Lung (tissue), 17 donors: ENCODE measurements at places on chromosomes 1 and 21. TPM values are rescaled to one million over a fixed set of nuclear protein-coding genes. Genes with fewer than 3 reads are reported as not detected.

DNA sequence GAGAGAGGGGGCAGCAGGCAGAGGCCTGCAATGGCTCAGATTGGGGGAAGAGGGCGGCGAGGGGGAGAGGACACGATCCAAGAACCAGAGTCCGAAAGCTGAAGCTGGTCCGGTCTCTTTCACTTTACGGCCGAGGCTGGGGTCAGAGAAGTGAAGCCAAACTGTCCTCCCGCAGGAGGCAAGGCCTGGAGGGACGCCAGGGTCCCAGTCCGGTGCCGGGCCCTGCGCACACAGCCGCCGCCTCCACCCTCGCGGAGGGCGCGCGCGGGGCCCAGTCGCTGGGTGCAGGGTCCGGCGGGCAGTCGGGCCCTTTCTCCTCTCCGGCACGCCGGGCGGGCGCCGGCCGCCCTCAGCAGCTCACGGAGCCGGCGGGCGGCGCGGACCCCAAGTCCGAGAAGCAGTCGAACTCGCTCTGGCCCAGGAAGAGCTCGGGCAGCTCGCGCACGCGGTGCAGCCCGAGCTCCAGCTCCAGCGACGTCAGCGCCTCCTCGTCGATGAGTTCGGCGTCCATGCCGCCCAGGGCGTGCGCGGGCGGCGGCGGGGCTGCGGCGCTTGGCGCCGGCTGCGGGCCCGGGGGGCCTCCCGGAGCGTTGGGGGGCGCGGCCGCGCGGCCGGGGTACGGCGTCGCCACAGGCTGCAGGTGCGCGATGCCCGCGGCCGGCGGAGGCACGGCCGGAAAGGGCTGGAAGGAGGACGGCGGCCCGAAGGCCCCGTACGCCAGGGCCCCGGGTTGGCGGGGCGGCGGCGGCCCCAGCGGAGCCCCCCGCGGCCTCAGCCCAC, 749 bp downstream of the CITED4 start:
- peak; percentile 63 for DNase-seq

DNA sequence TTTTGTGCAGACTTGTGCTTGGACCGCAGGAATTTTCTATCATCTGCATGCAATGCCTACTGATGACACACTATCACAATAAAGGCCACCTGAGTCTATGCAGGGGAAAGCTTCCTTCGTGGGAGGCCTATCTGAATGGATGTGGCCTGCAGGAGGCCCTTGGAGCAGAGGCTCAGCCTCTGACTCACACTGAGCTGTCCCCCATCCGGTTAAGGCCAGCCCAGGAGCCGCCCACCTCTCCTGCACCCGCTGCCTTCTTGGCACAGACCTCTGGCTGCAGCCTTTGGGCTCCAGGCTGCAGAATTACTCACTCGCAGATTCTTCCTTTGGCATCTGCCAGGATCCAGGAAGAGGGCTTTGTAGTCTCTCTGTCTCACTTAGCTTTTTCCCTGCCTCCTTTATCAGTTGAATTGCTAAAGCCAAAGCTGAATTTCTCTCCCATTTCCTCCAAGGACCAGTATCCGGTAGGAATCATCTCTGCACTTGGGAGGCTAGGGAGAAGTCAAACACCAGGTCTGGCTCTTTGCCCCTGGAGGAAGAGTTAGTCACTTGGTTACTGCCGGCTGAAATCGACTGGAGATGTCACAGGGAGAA, 65.1 kb upstream of the JUN start:
- no peak for DNase-seq

DNA sequence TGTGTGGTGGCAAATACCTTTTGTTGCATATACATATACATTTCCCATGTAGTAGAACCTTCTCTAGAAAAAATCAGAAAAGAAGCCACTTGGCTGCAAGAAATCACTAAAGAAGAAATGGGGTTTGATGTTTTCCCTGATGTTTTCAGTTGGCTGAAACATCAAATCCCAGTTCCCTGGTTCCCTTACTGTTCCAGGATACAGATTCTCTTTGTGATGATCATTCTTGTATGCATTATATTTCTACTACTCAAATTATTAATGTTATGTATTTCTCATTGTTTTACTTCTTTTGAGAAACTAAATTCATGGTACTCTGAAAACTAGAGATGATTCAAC, 7.6 kb downstream of the RNU1-2 start:
- DNase-seq, result no peak

- no peak for DNase-seq
These were observed 7.2 kb downstream of the INKA2 start for GRCh38 chr1:111731956-111732355.

DNA sequence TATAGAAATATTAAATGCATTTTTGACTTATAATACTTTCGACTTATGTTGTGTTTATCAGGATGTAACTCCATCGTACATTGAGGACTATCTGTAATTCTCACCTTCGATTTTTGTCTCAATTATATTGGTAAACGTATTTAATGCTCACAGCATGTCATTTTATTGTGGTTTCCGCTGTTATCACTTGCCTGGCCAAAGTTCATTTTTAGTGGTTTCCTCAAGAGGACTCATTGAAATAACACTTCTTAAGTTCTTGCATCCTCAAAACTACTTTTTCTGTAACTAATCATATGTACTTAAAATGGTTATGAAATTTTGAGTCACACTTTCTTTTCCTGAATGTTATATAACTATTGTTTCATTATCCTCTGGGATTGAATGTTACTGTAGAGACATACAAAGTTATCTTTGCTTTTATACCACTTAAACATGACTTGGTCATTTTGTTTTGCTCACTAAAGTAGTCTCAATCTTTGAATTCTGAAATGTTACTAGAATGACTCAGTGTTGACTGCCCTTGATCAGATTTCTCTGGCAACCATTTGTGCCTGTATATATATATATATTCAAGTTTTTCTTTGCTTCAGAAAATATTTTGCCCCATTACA, 289.6 kb upstream of the PROX1 start:
- no peak for DNase-seq

DNA sequence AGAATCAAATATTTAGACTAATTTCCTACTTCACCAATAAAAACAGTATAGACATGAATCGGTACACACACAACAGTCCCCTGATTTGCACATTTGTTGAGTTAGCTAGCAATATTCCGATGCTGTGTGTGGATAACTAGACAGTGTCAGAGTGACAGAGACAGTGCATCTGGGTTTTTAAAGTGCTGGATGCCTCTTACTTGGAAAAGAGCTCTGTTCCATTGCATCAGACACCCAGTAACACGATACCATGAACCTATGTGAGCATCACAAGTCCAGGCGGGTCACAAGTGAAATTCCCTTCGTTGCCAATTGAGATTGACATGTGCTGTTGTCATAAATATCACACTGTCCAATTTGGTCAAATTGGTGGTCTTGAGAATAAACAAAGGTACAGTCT, 82.0 kb upstream of the ESRRG start:
- no peak for DNase-seq

- DNase-seq, result no peak
These were observed 312 bp downstream of the KIAA2013 start for GRCh38 chr1:11925938-11926292.

Gene TRIM58
- total RNA-seq, result 9.4 TPM

Gene S100A14
- total RNA-seq, result 150 TPM

Gene APOBEC4
- total RNA-seq, result 5.3 TPM

Gene EFNA3
- total RNA-seq, result 1.1 TPM

Gene RBP7
- total RNA-seq, result 5.7 TPM

Gene TNFRSF18
- total RNA-seq, result 2.7 TPM

Gene FOXD3
- total RNA-seq, result 0.26 TPM

Gene POGZ
- 59.7 TPM for total RNA-seq

Gene BATF3
- 12.0 TPM for total RNA-seq
